ENCODE measurements at places on chromosomes 4 and X.

GRCh38 chr4:41989994-41990364 is 351 bp upstream of the SLC30A9 start:
- no peak for DNase-seq

- DNase-seq, result no peak
Observed at GRCh38 chr4:157271166-157271869, 50.8 kb downstream of the GRIA2 start.

GRCh38 chr4:155559915-155560314 is 106.7 kb upstream of the GUCY1A1 start:
- no peak for DNase-seq

DNA sequence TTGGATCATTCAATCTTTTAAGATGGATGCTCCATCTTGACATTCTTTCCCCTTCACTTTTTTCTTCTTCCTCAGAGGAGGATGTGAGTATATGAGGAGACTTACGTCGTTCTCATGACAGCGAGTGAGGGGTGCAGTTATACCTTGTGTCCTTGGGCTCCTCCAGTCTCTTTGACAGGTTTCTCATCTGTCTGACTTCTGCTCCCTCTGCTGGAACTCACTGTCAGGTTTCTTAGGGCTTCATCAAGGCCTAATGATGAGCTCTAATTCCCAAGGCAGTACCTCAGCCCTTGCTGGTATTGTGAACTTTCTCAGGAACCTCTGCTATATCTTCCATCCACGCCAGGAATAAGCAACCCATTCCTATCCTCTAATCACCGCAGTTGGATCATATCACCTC is 237.8 kb upstream of the ADGRL3 start:
- no peak for DNase-seq

DNA sequence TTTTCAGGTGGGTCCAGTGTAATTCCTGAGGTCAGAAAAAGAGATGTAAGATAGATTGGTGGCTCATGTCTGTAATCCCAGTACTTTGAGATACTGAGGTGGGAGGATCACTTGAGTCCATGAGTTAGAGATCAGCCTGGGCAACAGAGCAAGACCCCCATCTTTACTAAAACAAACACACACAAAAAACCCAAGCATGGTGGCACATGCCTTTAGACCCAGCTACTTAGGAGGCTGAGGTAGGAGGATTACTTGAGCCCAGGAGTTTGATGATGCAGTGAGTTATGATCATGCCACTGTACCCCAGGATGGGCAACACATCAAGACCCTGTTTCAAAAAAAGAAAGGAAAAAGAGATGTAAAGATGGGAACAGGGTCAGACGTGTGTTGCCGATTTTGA is 857.4 kb upstream of the NDST4 start:
- no peak for DNase-seq
